DMS79 (cell line): ENCODE measurements at places on chromosomes 4 and X.

DNA sequence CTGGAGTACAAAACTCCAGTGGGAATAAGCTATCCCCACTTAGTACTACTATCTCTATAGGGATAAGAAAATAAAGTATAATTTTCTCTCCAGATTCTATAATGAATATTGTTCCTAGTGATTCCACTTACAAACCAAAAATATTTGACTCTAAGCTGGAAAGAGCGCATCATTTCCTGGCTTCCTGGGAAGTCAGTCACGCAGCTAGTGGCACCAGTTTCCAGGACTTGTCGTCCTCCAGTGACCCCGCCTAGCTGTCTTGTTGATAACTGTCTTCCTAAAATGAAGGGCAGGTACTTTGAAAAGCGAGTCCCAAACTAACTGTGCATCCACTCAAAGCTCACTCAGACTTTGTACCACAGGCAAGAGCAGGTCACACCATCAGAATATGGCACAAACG lies 39.3 kb downstream of the LNX1 start:
- DNase-seq, result no peak

GRCh38 chr4:154465085-154465484 lies 26.5 kb downstream of the DCHS2 start:
- no peak for DNase-seq

- DNase-seq, result no peak
Observed at GRCh38 chr4:28075401-28075956, 1214.8 kb downstream of the STIM2 start.

DNA sequence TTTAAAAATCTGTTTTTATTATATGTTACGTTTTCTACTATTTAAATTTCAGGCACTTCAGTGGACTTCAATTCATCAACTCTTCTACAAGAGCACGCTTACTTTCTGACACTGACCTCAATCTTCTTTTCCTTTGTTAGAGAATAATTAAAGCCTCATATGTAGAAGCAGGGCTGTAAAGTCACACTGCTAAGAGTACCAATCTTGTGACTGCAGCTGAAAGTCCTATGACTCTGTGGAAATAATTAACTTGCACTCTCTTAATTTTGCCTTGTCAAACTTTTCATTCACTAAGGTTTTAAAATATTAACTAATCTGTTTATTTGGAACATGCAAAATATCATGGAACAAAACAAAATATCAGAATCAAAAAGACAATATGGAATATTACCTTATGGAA lies 498.1 kb downstream of the PCDH10 start:
- no peak for DNase-seq

DNA sequence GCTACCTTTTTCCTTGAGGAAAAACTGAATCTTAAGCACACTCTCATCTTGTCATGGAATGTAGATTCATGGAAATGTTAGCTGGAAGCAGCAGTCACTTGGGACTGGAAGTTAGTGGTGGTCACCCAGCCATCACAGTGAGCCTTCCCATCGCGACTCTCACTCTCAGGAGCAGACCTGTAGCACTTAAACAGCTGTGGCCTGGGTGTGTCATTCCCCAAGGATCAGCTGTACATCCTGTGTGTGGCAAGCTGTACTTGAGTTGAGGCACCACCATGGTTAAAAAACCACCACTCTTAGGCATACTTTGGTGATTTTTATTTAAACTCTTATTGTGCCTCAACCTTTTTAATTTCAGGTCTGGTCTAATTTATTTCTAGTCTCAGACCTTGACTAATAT lies 46.7 kb downstream of the JADE1 start:
- no peak for DNase-seq

- no peak for DNase-seq
Observed at GRCh38 chrX:39442332-39442731, 641.1 kb downstream of the MID1IP1 start.

- DNase-seq, result no peak
Observed at GRCh38 chr4:89331686-89332544, 24.3 kb upstream of the GPRIN3 start.

DNA sequence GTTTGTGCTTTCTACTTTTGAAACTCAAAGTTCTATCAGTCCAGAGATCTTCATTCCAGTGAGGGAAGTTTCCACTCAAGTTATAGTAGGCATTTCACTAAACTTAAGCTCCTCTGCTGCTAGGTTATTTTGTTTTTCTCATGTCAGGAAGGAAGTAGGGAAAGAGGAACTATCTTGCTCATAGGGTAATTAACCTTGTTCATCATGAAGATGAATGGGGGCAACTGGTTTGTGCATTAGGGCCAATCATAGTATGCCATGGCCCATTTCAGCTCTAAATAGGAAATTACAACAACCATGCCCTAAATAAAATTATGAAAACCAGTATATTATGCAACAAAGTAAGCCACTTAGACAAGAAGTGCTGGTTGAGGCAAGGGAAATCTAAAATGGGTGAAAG lies 804.7 kb upstream of the NDST4 start:
- DNase-seq, result no peak

GRCh38 chrX:123256378-123256777 lies 72.3 kb downstream of the GRIA3 start:
- no peak for DNase-seq

- no peak for DNase-seq
Observed at GRCh38 chr4:100295792-100296191, 105.5 kb upstream of the DDIT4L start.

DNA sequence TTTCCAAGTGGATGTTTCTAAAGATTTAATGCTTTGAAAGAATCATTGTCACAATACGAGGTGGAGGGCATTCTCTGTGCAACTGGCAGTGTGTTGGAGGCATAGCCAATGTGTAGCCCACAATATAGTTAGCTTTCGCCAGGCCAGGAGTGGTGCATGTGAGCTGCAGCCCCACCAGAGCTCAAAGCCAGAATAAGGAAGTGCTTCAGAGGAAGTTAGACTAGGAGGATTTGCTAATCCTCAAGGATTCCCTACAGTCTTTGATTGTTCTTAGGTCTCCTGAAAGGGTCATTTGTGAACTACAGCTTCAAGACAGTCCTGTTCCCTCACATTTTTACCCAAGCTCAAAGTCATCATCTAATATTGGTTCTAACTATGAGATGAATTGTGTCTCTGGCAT lies 16.4 kb downstream of the TRPC5OS start:
- DNase-seq, result no peak

- no peak for DNase-seq
Observed at GRCh38 chrX:20499763-20500162, 233.1 kb upstream of the RPS6KA3 start.

- no peak for DNase-seq
Observed at GRCh38 chr4:154614306-154614705, 1.9 kb upstream of the FGG start.

GRCh38 chrX:100611951-100612350 lies 24.7 kb downstream of the TSPAN6 start:
- no peak for DNase-seq

- DNase-seq, result no peak
Observed at GRCh38 chrX:51456246-51456645, 40.1 kb downstream of the NUDT11 start.

- no peak for DNase-seq
Observed at GRCh38 chrX:132876523-132877338, 81.7 kb downstream of the HS6ST2 start.

- no peak for DNase-seq
Observed at GRCh38 chr4:27248829-27249228, 388.2 kb downstream of the STIM2 start.

- no peak for DNase-seq
Observed at GRCh38 chr4:186563761-186564160, 8.4 kb upstream of the MTNR1A start.

DNA sequence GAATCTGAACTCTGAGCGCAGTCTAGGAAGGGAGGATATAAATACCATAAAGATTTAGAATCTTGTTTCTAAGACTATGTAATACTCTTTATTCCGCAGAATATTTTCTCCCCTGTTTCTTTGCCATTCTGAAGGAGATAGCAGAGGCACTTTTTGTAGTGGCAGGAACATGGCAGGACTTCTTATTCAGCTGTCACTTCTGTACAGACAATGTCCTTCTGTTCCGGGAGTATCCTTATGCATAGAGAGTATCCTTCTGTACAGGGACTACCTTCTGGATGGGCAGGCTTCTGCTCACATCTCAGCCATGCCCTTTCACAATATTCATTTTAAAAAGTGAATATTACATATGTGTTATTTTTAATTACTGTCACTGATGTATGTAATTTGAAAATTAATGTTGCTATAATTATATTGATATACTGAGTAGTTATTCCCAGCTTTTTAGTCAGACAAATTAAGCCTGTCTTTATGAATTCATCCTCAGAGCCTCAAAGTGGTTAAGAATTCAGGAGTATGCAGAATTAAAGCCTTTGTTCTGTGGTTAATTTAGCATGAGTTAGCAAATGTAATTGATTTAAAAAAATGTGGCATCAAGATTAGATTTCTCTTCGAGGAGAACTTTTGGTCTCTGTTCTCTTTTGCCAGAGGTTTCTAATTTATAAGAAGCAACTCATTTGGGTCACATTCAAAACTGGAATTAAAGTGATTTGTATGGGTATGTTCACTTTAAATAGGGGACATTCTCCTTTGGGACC lies 174.4 kb downstream of the FHIP1A start:
- DNase-seq, result no peak

GRCh38 chrX:49230500-49231232 lies 2.5 kb downstream of the CACNA1F start:
- DNase-seq, result peak; percentile 71

DNA sequence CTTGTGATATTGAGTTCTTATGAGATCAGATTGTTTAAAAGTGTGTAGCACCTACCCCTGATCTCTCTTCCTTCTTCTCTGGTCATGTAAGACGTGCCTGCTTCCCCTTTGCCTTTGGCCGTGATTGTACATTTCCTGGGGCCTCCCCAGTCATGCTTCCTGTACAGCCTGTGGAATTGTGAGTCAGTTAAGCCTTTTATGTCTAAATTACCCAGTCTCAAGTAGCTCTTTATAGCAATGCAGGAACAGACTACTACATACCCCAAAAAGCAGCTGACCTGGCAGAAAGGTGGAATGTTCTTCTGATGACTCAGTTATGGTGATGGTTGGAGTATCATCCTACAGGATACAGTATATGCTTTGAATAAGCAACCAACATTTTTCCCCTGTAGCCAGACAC lies 11.4 kb upstream of the MCUB start:
- DNase-seq, result no peak

DNA sequence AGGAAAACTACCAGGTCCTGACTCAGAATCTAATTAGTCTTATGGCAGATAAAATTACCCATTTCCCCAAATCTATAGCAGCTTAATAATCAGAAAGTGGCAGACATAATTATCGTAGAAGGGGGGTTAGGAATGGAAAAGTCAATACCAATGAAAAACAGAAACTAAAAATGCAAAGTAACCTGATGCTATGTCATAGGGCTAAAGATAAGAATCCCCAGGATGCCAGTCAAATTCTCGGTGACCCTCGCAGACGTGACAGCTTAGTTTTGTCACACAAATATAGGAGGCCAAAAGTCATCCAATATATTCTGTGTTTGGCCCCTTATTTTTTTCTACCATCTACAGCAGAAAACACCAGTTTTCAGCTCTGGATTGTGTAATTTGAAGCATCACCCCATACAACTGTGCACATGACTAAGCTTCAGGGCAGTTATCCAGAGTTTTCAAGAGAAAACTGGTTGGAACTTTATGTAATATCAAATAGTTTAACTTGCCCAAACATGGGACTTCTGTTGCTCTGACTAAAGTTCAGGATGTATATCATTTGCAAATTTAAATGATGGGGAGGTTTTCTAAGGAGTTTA lies 30.9 kb downstream of the RASSF6 start:
- DNase-seq, result no peak

DNA sequence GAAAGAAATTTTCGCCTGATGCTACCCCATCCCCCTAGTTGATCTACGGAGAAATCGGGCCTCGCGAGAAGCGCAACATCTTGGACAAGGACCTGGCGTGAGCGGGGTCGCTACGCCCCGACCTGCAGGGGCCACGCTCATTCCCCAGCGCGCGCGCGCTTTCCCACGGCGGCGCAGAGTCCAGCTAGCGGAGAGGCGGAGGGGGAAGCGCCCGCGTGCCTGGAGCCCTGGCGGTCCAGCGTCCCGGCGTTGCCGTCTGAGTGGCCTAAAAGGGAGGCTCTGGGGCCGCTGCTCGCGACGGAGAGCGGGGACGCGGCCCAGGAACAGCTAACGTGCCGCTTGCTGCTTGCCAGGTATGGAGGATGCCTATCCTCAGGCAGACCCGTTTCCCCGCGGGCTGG lies 6.0 kb upstream of the SOX3 start:
- DNase-seq, result no peak

DNA sequence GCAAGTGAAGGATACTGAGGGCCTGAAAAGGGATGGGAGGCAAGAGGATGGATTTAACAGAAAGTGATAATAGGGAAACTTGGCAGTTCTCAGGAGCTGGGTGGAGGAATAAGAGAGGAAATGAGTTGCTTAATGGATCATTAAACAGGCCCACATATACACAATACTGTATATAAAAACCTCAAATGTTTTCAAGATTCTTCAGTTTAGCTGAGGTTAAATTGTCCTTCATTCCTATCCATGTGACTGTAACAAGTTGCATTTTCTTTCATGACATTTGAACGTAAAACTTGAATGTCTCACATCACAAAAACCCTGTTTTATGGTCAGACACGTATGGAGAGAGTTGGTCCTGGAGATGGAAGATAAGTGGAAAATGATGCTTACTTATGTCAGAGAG lies 76.5 kb upstream of the PLAC8 start:
- DNase-seq, result no peak

DNA sequence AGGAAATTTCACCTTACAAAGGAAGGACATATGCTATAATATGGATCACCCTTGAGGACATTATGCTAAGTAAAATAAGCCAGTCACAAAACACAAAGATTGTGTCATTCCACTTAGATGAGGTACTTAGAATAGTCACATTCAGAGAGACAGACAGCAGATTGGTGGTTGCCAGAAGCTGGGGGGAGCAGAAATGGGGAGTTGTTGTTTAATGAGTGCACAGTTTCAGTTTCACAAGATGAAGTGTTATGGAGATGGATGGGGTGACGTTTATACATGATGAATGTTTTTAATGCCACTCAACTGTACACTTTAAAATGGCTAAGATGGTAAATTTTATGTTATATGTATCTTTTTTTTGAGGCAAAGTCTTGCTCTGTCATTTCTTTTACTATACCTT lies 14.8 kb upstream of the SPON2 start:
- DNase-seq, result no peak

GRCh38 chrX:45353456-45353855 lies 152.8 kb upstream of the DIPK2B start:
- DNase-seq, result no peak

DNA sequence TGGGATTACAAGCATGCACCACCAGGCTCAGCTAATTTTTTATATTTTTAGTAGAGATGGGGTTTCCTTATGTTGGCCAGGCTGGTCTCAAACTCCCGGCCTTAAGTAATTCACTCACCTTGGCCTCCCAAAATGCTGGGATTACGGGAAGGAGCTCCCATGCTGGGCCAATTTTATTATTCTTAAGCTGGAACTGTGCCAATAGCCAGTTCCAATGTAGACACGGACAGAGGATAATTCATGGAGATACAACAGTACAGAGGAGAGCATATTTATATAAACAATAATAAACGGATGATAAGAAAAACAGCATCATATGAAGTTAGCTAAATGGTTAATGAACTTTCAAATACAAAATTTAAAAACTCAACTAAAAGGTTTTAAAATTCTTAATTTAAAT lies 87.8 kb downstream of the PPA2 start:
- DNase-seq, result no peak
